T-helper 17 cell (primary cell): ENCODE measurements at places on chromosomes 12 and 14. TPM values are rescaled to one million over a fixed set of nuclear protein-coding genes. Genes with fewer than 3 reads are reported as not detected.

DNA sequence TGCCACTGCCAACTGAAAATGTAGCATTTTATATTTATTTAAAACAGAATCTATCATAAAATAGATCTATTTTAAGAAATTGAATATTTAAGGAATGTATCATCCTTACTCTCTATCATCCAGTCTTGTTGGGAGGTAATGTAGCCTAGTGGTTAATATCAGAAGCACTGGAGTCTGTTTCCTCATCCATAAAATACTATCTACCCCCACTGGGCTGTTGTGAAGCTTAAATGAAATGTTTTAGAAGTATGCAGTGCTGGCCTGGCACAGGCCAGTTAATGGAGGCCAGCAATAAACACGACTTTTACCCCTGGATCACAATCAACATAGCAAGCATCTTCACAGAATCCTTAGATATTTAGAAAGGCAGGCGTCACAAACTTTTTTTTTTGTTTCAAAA is 188.0 kb downstream of the CAND1 start:
- no peak for DNase-seq

ASB2 gene
- total RNA-seq, result 6.5 TPM

DNA sequence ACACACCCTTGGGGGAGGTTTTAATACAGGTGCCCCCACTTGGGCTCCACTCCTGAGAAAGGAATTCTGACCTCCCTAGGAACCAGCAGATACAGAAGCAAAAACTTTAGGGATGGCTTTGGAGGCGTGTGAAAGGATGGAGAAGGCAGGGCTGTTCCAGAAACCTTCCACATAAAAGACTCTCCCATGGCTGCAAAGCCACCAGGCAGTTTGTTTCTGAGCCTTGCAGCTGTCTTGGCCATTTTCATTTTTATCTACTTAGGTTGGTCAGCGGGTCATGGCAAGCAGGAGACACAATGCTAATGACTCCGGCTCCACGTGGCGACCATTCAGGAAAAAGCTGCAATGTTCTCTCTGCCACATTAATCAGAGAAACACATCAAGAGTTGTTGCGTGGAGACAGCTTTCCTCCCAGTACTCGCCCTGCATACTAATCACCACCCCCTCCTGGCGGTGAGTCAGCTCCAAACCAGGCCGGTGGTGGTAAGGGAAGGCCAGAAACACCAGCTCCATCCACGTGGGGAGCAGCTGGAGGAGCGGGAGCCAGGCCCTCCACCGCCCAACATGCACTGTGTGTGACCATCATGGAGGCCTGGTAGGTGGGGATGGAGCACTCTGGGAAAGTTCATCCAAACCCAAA is 30.9 kb upstream of the IRF2BPL start:
- DNase-seq, result peak; percentile 23

DPY19L2 gene
- 2.0 TPM for total RNA-seq

DNA sequence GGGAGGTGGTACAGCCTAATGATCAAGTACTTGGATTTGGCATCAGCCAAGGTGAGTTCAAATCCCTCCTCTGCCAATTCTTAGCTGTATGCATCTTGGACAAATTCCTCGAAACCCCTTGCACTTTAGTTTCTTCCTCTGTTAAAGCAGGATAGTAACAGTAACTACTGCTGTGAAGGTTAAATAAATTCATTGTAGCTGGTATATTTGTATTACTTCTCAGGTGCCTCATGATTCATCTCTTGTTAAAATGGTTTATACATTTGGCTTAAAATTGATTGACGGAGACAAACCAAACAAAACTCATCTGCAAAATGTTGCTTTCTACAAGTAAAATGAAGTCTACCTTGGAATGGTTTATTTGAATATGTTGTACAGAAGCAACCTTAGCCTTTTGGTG is 2.3 kb upstream of the PTPRB start:
- no peak for DNase-seq

HIP1R gene
- 61.5 TPM for total RNA-seq

DNA sequence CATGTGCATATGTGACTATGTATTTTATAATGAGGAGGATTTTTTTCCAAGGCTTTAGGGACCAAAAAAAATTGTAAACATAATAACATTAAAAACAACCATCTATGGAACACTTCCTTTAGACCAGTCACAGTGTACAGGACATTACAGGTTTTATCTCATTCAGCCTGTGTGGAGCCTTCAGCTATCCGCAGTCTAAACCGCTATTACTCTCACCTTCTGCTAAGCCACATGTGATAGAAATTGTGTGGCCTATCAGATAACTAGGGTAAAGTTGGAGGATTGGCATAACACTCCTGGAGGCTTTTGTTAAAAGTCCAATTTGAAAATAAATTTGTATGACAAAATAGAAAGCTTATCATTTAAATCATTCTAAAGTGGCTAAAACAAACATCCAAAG is 281.2 kb upstream of the TMTC1 start:
- DNase-seq, result no peak

CCDC196 gene
- total RNA-seq, result not detected

- DNase-seq, result no peak
Observed at GRCh38 chr12:93857279-93857938, 180.2 kb downstream of the CRADD start.

SLC6A12 gene
- total RNA-seq, result not detected

DNA sequence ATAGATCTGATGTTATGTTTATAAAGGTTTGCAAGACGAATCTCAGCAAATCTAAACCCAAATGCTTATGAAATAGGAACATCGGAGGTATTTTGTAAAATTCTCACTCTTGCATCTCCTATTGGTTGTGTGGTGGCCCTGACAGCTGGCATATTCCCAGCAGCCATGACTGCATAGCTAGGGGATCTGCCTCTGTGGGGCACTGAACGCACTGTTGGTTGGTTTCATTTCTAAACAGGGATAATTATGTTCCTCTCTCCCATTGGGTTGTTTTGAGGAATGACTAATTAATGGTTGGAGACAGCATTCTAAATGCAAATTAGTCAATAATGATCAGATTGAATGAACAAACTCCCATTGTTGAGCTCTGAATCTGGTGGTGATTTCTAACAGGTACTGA is 2.7 kb upstream of the BEST3 start:
- DNase-seq, result no peak

DNA sequence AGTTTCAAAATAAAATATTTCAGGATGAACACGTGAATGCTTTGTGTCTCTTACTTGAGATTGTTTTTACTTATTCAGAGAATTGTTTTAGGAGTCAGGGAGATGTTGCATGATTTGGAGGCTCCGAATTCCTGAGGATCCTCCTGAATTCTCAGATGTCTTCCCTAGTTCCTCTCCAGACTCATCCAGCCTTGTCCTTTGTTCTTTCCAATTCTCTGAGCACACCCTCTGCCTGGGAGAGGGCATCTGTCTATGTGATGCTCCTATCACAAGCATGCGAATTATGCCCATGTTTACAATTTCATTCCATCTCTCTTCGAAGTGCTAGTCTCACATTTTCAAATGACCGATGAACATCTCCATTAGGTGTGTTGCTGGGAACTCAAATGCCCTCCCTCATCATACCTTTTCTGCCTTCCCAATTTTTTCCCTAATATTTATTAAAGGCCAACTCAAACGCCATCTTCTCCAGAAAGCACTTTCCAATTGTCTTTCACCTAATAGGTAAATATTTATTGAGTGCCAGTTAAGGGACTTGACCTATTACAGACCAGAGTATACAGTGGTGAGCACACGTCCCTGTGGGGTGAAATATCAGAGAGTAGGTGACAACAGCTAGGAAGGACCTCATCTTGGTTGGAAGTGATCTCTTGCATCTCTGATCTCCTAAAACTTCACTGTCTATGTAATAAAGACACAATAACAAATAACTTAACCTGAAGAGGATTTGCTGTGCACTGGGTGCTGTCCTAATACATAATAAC is 64.4 kb downstream of the ARF6 start:
- DNase-seq, result no peak

GPD1 gene
- 0.77 TPM for total RNA-seq

BCL11B gene
- total RNA-seq, result 167 TPM

- DNase-seq, result no peak
Observed at GRCh38 chr12:57372233-57372632, 58.6 kb downstream of the R3HDM2 start.

HOXC4 gene
- total RNA-seq, result not detected

SIX4 gene
- total RNA-seq, result not detected

DNA sequence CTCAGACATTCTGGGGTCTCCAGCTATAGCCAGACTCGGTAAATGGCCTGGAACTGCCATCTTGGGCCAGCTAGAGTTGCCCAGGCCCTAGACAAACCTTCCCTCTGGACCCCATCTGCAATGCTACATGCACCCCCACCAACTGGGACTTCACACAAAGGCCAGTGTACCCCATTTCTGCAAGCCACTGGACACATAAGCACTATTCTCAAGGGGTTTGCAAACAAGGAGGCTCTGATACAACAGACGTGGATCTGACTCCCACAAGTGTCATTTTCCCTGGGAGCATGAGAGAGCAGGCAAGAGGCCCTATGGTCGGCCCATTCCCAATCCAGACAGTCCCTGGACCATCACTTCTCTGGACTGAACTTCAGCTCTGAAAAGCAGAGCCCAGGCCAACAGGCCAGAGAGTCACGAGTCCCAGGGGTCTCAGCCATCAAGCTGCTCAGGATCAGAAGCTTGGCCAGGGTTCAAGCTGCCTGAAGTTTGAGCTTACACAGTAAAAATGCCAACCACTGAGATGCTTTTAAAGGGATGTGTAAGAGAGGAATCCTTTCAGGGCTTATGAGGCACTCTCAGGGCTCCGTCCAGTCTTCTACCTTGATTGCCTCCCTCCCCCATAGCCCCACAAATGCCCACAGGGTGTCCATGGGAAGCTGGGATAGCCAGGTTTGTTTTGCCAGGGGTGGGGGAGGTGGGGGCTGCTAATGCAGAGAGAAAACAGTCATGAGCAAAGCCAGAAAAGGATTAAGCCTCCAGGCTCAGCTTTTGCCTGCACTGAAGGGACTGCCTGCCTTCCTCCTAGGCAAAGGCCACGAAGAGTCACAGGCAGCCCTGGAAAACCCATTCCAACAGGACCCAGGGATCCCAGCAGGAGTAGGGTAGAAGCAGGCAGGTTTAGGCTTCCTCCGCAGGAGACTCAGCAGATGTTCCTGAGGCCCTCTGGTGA is 31.7 kb upstream of the PNMA1 start:
- no peak for DNase-seq

DNA sequence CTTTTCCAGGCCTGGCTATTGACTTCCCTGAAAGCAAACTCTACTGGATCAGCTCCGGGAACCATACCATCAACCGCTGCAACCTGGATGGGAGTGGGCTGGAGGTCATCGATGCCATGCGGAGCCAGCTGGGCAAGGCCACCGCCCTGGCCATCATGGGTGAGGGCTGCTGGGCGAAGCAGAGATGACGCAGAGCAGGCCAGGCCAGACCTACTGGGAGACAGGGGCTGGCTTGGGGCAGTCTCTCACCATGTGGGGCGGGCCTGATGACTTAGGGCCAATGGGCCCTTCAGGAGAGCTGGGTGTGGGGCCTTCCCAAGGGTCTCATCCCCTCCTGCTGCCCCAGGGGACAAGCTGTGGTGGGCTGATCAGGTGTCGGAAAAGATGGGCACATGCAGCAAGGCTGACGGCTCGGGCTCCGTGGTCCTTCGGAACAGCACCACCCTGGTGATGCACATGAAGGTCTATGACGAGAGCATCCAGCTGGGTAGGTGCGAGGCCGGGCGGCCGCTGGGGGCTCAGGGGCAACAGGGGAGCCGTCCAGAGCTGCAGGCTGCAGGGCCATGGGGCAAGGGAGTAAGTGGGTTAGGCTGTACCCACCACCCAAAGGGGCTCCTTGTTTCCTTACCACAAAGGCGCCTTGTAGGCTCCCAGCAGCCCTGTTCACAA is 33.0 kb upstream of the LRP1-AS start:
- DNase-seq, result no peak

DNA sequence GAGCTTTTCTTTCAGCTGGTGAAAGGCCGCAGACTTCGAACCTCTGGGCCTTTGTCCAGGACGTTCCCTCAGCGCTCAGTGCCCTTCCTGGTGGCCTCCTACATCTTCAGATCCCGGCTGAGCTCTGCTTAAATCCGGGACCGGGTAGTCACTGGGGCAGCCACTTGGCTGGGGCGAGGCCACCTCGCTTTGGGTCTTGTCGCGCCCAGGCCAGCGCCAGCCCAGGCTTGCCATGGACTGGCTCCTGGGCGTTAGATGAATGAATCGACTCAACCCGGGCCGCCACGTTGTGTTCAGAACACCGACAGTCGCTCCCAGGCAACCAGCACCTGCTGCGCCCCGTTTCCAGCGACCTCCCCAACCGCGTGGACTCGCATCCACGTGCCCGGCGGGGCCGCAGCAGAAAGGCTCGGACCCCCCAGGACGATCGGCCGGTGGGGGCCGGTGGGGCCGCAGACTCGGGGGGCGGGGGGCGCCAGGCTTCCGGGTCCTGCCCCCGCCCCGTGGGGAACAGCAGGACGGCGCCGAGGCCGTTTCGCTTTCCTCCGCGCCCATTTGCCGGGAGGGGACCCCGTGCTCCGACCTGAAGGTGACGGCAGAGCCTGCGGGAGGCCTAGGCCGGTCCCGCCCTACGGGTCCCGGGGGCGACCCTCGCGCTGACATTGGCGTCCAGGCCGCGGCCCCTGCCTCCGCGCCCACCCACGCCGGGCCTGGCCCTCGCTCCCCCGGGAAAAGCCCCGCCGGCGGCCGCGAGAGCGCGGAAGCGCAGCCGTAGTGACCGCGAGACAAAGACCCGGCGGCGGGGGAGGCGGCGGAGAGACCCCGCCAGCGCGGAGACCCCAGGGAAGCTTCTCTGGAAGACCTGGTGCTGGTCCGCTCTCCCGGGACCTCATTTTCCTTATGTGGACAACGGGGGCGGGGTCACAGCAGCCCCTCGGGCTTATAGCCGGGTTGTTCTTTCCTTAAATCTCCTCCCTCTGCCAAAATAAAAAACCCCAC is 37.3 kb upstream of the RCOR1 start:
- DNase-seq, result peak; percentile 42

KLRC2 gene
- not detected for total RNA-seq

ARHGEF25 gene
- total RNA-seq, result 0.37 TPM

TOMM20L gene
- not detected for total RNA-seq

GRCh38 chr12:54017027-54017788 is 8.4 kb downstream of the HOXC8 start:
- DNase-seq, result no peak

MYH7 gene
- total RNA-seq, result not detected

GRCh38 chr12:57195611-57196371 is 20.8 kb upstream of the NXPH4 start:
- DNase-seq, result no peak

DNA sequence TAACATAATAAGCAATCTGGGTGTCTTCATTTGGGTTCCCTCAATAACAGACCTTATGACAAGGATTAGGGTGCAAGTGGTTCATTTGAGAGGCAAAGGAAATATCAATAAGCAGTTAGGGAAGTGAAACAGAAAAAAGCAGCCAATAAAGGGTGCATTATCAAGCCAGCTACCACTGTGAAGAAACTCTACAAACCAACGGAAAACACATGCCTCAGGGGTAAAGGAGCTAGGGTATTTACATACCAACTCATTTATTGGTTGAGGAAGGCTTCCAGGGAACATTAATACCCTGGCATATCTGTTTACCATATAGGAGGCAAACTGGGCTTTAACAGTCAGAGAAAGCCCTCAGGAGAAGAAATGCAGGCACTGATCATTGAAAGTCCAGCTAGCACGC is 22.7 kb upstream of the IFNG-AS1 start:
- no peak for DNase-seq

NGB gene
- not detected for total RNA-seq

KRT72 gene
- 0.60 TPM for total RNA-seq

ITGB7 gene
- total RNA-seq, result 306 TPM
